Effector memory CD4-positive, alpha-beta T cell (primary cell): ENCODE measurements at places on chromosomes 4 and X.

DNA sequence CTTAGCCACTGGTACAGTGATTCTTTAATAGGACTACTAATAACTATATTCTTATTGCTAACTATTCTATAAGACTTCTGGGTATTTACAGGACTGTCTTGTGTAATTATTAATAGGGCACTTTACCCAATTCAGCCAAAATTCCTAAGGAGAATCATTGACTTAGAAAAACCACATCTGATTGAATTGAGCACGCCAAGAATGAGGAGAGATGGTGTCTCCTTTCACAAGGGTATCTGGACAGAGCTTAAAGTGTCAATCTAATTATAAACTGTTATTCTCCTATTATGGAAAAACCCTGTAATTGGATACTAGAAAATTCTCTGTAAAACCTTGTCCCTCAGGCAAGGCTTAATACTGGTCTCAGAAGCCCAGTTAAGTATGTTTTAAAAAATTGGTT, 111.1 kb upstream of the TLL1 start:
- H3K4me3 ChIP-seq, result no peak overlapping the region
- no peaks in the 10 kb centered on the region for H3K27me3 ChIP-seq
- H3K27ac ChIP-seq, result no peak overlapping the region
- no peak for DNase-seq
- H3K36me3 ChIP-seq, result no peaks in the 10 kb centered on the region

DNA sequence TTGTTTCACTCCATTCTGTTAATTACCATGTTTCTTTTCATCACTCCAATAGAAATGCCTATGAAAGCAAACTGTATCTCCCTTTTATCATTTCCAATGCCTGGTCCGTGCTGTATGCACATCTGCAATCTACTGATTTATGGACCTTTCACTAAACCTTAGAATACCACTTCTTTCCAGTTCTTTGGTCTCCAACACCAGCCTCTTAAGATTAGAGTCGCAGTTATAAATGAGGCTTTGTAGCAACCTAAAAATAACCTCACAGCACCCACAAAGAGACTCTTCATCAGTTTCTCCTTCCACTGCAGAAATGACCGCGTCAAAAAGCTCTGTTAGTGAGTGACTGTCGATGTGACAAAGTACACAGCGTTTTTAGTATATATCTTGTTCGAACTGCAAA, 282.6 kb downstream of the ADGRA3 start:
- no peak for DNase-seq
- no peaks in the 10 kb centered on the region for H3K36me3 ChIP-seq
- no peak overlapping the region for H3K27ac ChIP-seq
- no peaks in the 10 kb centered on the region for H3K27me3 ChIP-seq
- H3K4me1 ChIP-seq, result no peaks in the 10 kb centered on the region
- H3K4me3 ChIP-seq, result no peak overlapping the region

- H3K36me3 ChIP-seq, result no peaks in the 10 kb centered on the region
- H3K27ac ChIP-seq, result no peak overlapping the region
- H3K4me3 ChIP-seq, result no peak overlapping the region
- DNase-seq, result no peak
- no peaks in the 10 kb centered on the region for H3K4me1 ChIP-seq
- no peaks in the 10 kb centered on the region for H3K27me3 ChIP-seq
These were observed 11.7 kb upstream of the MAEA start for GRCh38 chr4:1277667-1278665.

DNA sequence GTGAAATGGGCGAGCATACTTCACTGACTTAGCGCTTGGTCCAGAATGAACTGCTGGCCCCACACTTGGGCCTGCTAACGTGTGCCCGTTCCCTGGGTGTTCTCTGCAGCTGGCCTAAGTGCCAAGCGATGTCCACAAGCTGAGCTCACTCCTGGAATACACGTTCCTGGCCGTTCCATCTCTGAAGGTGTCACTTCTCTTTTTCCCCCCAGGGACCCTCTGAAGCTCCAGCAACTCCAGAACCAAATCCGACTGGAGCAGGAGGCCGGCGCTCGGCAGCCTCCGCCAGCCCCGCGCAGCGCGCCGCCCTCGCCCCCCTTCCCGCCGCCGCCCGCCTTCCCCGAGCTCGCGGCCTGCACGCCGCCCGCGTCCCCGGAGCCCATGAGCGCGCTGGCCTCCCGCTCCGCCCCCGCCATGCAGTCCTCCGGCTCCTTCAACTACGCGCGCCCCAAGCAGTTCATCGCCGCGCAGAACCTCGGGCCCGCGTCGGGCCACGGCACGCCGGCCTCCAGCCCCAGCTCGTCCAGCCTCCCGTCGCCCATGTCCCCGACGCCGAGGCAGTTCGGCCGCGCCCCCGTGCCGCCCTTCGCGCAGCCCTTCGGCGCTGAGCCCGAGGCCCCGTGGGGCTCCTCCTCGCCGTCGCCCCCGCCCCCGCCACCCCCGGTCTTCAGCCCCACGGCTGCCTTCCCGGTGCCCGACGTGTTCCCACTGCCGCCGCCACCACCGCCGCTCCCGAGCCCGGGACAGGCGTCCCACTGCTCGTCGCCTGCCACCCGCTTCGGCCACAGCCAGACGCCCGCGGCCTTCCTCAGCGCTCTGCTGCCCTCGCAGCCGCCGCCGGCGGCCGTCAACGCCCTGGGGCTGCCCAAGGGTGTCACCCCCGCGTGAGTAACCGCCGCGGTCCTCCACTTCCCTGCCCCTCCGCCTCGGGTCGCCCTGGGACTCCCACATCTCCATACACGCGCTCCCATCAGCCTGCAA, 132.3 kb downstream of the CBR4 start:
- H3K4me3 ChIP-seq, result no peak overlapping the region
- H3K36me3 ChIP-seq, result no peaks in the 10 kb centered on the region
- H3K4me1 ChIP-seq, result peaks cover 6% of the 10 kb centered on the region
- DNase-seq, result no peak
- no peak overlapping the region for H3K27ac ChIP-seq

DNA sequence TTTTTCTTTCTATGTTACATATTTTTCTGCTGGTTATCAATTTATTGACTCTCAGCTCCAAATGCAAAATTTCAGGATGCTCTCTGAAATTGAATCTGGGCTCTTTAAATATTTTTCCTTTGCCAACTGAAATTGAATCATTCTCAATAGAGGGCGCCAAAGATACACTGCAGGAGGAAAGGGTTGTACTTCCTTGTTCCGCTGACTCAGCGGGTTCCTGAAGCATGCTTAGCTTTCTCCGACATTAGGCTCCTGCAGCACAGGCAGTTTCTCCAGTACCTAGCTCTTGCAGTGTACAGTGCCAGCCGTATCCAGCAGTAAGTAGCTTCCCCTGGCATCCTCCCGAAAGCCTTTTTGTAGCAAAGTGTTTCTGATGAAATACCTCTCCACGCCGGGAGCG, 28.8 kb upstream of the CFAP47 start:
- H3K36me3 ChIP-seq, result no peaks in the 10 kb centered on the region
- H3K4me1 ChIP-seq, result no peaks in the 10 kb centered on the region
- no peak for DNase-seq
- H3K27me3 ChIP-seq, result no peaks in the 10 kb centered on the region
- no peak overlapping the region for H3K4me3 ChIP-seq
- H3K27ac ChIP-seq, result no peak overlapping the region

DNA sequence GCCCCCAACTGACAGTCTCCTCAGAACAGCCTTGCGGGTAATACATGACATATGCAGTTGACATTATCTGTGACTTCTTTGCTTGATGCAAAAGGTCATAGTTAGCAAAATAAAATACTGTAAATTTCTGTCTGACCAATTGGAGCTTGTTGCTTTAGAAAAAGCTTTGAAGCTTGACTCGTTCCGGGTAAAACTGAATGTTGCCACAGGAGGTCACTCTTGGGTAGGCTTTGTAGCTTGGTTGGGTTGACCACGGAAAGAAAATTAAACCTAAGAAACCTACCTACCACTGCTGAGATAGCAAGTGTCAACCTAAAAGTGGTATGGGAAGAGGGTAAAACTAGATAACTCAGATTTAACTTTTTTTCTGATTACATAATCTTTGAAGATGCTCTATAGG, 23.2 kb downstream of the PRPS2 start:
- H3K27me3 ChIP-seq, result no peaks in the 10 kb centered on the region
- no peak for DNase-seq
- H3K4me1 ChIP-seq, result no peaks in the 10 kb centered on the region
- no peak overlapping the region for H3K4me3 ChIP-seq
- H3K36me3 ChIP-seq, result no peaks in the 10 kb centered on the region

DNA sequence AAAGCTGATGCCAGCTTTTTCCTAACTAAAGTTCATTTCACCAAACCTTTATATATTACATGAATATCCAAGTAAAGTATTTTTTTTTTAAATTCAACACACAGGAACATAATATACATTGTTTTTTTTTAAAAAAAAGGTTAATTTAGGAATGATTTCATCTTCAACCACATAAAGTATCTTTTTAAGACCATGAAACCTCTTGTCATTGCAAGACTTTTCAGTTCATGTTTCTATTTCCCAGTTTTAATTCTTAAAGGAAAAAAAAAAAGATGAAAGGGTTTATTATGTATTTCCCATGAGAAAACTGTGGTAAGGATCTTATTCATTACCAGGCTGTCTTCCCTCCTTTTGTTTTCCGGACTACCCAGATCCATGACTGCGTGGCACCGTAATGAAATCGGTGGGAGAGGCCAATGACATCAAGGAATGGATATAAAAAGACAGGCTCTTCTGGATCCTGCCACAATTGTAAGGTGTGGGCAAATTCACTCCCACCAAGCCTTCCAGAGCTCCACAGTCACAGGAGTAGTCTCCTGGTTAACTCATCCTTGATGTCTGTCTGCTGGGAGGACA, 84.7 kb upstream of the CBR4 start:
- H3K27ac ChIP-seq, result no peak overlapping the region
- no peaks in the 10 kb centered on the region for H3K4me1 ChIP-seq
- no peak overlapping the region for H3K4me3 ChIP-seq
- no peak for DNase-seq
- no peaks in the 10 kb centered on the region for H3K27me3 ChIP-seq

GRCh38 chr4:147950841-147951240, 219.0 kb downstream of the ARHGAP10 start:
- H3K4me3 ChIP-seq, result no peak overlapping the region
- no peaks in the 10 kb centered on the region for H3K27me3 ChIP-seq
- no peaks in the 10 kb centered on the region for H3K36me3 ChIP-seq
- no peak overlapping the region for H3K27ac ChIP-seq
- no peak for DNase-seq
- no peaks in the 10 kb centered on the region for H3K4me1 ChIP-seq

DNA sequence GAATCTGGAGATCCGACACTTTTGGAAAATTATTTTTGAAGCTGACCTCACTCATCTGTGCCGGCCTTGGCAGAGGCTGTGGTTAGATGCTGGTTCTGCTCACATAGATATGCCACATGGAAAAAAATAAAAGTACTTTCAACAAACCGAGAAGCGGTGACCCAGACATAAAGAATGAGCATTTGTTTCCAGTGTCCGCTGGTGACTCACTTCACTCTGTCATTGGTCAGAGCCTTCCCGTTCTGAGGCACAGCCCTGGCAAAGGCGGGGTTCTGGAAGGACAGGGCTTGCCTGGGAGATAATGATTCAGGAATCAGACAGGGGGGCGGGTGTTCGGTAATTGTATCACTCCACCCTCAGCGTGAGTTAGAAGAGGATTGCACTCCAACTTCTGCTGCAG, 172.4 kb upstream of the MXRA5 start:
- no peak for DNase-seq
- H3K27me3 ChIP-seq, result no peaks in the 10 kb centered on the region
- H3K4me1 ChIP-seq, result no peaks in the 10 kb centered on the region

DNA sequence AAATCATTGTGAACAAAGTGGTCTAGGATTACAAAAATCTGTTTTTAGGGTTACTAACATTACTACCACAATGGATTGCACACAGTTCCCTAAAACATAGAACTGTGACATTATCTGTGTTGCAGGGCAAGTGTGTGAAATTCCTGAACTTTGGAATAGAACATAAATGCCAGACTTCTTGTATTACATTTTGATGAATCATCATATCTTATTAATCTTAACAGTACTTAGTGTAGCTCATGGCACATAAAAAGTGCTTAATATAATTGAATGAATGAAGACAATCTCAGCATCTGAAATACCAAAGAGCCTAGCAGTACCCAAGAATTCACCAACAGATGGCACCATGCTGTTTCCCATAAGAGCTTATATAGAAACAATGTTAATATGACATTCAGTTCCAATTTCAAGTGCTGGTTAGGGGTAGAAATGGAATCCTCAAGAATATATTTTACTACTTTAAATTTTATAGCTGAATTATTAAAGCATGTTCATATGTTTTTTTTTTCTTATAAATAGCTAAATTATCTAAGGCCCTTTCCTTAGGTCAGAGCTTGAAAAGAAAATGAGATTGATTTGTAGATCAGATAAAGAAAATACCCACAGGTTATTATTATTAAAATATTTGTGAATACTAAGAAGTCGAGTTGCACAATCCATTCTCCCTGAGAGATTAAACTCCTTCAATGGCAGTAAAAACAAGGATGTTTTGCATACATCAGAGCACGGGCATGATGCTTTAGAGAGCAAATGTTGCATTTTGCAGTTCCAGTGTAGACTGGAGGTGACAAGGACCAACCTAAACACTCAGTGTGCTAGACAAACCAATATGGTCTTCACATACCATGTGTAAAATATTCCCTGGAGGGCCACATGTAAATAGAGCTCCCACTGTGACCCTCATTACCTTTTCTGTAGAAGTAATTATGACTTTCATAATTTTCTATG, 25.7 kb upstream of the SHISA3 start:
- H3K36me3 ChIP-seq, result no peaks in the 10 kb centered on the region
- no peak overlapping the region for H3K4me3 ChIP-seq
- DNase-seq, result no peak
- H3K27me3 ChIP-seq, result no peaks in the 10 kb centered on the region
- no peaks in the 10 kb centered on the region for H3K4me1 ChIP-seq

DNA sequence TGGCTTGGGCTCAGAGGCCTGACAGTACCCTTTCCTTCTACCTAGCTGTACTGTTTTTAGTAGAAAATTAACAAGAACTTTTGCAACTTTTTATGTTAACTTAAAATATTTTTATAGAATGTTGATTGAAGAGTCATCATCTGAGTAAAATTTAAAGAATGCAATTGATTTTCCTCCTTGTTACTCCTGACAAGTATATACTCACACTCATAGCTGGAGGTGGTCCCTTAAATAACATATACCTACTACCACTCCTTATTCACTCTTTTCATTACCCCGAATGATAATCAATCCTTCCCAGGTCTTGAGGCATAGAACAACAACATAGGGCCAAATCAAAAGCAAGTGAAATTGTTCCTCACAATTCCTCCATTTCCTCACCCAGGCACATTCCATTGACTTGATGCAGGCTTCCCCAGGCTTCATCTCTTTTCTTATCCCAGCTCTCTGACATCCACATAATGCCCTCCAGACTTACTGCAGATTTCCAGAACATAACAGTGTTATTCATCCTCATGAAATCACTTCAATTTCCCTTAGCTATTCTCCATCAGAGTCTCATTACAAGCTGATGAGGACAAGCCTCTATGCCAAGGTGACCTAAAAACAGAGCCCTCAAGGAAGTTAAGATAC, 73.2 kb upstream of the ANXA10 start:
- no peaks in the 10 kb centered on the region for H3K27me3 ChIP-seq
- DNase-seq, result no peak
- no peak overlapping the region for H3K4me3 ChIP-seq
- H3K4me1 ChIP-seq, result no peaks in the 10 kb centered on the region
